ENCODE measurements at places on chromosomes 12 and 14.

DNA sequence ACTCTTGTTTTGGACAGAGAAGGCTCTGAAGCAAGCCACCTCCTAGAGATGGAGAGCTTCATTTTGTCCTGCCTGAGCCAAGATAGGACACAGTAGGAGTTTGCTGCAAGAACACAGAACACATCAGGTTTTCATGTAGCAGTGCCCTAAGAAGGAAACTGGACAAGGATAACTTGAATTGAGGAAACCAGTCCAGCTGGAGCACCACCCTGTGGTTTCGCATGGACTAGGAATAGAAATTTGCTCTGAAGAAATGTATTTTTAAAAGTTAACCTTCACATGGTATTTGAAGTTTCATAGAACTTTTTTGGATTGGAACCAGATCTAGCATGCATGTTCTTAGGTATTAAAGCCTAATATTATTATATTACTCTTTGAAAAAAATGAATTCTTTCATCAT is 68.8 kb downstream of the RERG start:
- no peak for DNase-seq

- DNase-seq: no peak
Measured at GRCh38 chr12:71125949-71126348, 31.9 kb downstream of the TSPAN8 start.

DNA sequence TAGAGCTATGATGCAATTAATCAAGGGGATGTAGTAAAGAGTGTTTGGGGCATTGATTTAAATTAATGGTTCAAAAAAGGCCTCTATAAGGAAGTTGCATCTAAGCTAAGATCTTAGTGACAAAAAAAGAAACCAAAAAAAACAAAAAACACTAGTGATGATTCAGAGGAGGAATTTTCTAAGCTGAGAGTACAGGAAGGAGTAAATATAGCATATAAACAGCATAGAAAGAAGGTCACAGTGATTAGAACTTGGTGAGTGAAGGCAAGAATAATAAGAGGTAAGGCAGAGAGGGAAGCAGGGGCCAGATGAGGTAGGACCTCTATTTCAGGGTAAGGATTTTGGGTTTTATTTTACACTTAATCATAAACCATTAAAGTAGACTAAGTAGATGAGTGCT is 48.0 kb upstream of the PDZRN4 start:
- no peak for DNase-seq

DNA sequence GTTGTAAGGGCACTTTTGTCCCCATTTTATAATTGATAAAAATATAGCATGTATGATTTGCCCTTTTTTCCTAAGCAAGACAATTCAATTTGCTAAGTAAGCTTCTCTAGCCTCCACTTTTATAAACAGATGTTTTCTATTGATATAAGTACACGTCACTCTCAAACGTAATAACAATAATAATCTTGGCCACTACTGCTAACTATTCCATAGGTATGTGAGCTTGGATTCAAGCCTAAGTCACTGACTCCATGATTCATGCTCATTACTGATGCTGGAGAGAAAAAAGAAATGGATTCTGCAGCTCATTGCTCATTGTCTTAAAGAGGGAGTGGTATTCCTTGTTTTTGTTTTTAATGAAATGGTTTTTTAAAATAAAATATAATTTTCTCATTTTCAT is 661.0 kb downstream of the GALC start:
- peak; percentile 49 for DNase-seq

DNA sequence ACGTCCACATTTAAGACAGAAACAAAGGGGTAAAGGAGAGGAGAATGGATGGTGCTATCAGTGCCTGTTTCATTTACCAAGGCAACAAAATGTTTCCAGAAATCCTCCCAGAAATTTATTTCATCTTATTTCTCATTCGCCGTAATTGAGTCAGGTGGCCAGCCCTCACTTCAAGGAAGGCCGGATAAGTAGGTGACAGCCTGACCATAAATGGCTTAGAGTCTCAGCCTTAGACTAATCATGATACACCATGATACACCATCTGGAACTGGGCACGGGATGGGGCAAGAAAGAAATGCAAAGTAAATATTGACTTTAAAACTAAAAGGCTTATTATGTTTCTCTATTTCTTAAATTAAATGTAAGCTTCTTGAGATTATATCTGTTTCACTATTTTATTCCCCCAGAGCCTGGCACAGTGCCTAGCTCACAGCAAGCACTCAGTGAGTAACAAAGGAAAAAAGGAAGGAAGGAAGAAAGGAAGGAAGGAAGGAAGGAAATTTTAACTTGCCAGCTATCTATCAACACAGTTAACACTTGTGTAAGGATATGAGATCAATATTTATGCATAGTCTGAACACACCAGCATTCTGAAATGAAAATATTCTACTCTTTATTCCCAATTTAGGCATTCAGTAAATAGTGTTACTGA is 106.1 kb upstream of the FSCB start:
- DNase-seq: no peak

GRCh38 chr14:23076785-23077408 is 18.0 kb downstream of the ACIN1 start:
- no peak for DNase-seq

GRCh38 chr14:26218861-26219260 is 379.0 kb downstream of the NOVA1 start:
- DNase-seq: no peak

DNA sequence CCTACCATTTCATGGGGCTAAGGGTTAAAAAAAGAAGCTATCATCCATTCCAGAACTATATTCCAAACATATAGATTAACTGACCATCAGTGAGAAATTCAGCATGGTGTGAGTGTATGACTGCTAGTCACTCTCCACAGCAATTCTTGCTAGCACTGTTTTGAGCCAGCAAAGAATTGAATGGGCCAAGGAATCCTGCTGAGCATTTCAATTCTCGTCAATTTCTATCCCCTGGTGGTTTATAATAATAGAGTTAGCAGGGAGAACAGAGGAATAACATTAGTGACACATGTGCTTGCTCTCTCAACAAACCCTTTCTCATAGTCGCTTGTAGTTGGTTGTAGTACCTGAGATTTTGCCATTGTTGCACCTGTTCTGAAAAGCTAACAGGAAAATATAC is 7.2 kb downstream of the MBIP start:
- DNase-seq: no peak

GRCh38 chr12:68406134-68406576 is 74.0 kb upstream of the MDM1 start:
- peak; percentile 65 for DNase-seq

DNA sequence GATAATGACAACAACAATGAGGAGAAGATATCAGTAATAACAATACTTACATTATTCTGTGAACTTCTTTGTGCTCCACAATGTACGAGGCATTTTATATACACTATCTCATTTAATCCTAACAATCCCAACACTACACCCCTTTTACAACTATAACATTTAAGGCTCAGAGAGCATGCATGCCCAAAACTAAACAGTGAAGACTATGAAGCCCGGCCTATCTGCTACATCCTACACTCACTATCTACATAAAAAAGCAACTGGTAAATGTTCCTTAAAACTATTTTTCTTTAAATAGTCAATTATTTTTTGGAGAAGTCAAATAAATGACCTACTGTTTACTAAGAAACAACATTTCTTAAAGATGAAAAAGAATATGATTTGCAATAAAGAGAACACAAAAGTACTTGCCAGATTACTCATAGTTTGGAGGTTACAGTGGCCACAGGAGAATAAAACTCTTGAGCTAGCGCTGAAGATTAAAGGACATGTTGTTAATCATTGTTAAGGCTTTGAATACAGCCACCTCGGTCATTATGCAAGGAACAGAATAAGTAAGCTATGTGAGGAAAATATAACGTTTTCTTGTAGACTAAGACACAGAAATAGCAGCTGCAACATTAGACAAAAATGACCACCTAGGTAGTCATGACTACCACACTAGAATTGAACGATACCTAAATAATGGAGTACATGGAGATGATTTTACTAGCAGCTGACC is 56.7 kb downstream of the EPS8 start:
- DNase-seq: no peak

GRCh38 chr14:47466916-47467315 is 208.5 kb downstream of the MDGA2 start:
- no peak for DNase-seq

DNA sequence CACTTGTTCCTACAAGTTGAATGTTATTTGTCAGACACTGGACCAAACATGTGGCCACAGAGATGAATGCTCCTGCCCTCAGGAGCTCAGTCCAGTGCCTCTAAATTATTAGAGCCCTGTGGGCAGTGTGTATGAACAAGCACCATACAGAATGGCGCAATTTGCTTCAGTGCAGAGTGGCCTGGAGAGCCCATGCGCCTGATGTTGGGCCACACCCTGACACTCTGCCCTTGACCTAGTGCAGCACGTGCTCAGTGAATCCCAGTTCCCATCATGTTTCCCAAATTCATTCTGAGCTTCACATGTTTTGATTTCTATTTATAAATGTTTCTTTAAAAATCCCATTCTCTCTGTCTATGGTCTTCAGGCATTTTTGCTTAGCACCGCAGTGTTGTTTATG is 116.8 kb downstream of the PRMT8 start:
- no peak for DNase-seq

DNA sequence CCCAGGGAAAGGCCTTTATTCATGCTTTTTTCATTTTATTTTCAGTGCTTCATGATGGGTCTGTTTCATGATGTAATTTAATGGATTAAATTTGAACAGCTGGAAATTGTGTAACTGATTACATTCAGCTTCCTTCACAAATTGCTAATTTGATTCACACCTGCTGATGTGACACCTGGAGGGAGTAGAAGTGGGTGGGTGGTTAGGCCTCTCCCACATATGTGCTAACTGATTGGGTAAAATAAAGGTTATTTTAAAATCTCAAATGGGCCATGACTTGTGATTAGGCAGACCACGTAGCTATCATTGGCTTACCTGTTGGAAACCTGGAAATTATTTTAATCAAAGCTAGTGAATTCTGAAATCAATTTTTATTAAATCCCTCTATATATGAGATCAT is 142.1 kb downstream of the GXYLT1 start:
- no peak for DNase-seq

- no peak for DNase-seq
Measured at GRCh38 chr14:33799705-33800570, 150.9 kb downstream of the EGLN3 start.

GRCh38 chr14:105299654-105300541 is 903 bp downstream of the BRF1 start:
- no peak for DNase-seq

GRCh38 chr12:77577791-77578190 is 252.9 kb upstream of the NAV3 start:
- no peak for DNase-seq

DNA sequence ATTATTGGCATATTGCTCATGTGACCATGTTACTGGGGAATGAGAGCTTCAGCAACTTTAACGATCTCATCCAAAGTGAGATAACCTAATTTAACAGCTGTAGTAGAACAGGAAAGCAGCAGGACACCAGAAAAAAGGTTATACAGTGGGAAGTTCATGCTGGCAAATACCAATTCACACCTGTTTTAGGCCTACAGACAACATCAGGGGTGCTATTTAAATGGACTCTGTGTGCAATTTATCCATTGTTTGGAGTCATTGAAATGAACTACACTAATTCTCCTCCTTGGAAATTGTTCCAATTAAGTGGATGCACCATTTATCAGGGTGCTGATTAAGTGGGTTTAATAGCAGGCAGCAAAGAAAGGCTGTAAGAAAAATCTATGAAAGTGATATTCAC is 424.4 kb upstream of the LMO3 start:
- DNase-seq: no peak

- DNase-seq: no peak
Measured at GRCh38 chr14:64879635-64880220, at the start of gene SPTB. Gene SPTB (minus strand): TSS chr14:64879907. CDS start chr14:64823094, 56,813 bp downstream.

GRCh38 chr14:47044841-47045240 is 393.3 kb upstream of the RPL10L start:
- no peak for DNase-seq

GRCh38 chr12:83817730-83818129 is 1094.9 kb downstream of the SLC6A15 start:
- no peak for DNase-seq

DNA sequence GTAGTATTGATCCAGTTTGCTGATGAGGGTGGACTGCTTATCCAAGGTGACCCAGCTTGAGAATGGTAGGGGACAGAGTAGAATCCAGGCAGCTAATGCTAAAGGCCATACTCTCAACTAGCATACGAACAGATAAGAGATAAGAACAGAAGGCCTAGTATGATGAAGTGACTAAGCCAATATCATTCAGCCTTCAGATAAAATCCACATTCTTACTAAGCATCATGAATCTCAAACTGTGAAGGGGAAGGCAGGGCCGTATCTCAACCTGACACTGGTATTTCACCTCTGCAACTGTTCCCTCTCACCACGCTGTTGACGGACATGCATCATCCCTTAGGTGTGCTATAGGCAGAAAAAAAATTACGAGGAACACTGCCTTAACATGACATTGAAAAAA is 8.1 kb upstream of the CKAP4 start:
- no peak for DNase-seq

GRCh38 chr14:72196237-72197015 is 264.2 kb downstream of the RGS6 start:
- DNase-seq: no peak

GRCh38 chr12:42128327-42128726 is 16.3 kb downstream of the GXYLT1 start:
- DNase-seq: no peak

DNA sequence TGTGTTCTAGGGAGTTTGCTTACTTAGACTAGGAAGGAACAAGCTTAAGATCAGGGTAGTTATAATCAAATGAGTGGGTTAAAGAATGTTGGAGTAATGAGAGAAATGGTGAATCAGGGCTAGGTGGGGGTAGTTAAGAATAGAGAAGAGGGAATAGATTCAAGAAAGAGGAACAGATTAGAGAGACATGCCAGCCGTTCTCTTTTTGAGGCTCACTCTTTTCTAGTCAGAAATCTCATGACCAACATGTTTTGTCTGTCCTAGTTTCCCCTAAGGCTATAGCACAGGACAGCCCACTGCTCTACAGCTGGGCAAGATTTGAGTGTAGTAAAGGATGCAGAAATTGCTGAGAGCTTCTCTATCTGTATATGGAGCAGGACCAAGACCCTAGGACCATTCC is 258.4 kb downstream of the AKAP6 start:
- no peak for DNase-seq

DNA sequence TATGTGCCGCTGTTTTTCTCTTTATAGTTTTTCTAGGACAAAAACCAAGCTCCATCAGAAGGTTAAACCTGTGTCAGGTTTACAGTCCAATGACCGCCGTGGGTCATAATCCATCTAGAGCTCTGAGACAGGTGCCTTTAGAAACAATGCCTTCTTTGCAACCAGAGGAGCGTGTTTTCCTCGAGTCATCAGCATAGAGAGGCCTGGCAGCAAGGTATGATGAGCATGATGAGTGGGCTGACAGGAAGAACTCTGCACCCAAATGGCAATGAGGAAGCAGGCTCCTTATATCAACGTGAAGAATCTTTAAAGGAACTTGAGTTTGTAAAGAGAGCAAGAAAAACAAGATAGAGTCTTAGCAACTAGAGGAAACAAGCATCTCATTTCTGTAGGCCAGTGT is 60.5 kb upstream of the NUDT4 start:
- DNase-seq: no peak

GRCh38 chr12:65098364-65098763 is 22.7 kb downstream of the WIF1 start:
- no peak for DNase-seq

- no peak for DNase-seq
Measured at GRCh38 chr12:20852649-20853048, 42.1 kb downstream of the SLCO1B3 start.

GRCh38 chr12:22728987-22729386 is 104.0 kb downstream of the ETNK1 start:
- no peak for DNase-seq
